ENCODE measurements at places on chromosomes 1 and 21.

DNA sequence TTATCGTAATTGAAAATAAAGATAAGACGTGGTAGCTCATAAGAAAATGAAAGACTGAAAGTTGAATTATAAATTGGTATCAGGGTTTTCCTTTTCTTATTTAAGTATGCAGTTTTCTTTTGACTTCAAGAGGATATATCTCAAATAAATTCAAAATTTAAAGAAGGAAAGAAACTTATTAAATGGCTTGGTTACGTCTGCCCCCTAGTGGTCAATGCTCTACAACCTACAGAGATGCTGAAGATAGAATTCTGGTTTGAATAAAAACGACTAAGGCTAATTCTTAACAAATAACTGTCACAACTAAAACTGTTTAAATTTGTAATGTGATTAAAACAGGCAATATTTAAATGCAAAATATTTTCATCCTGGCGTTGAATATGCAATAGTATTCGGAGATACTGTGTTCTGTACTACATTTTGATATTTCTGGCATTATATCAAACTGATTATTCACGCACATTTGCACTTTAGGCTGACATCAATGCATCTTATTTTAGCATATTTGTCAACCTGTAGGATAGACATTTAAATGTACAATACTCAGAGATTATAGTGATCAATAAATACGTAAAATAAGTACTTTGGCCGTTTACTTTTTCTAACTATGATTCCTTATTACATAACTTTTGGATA is 26.8 kb downstream of the IFI44 start:
- DNase-seq, result no peak

DNA sequence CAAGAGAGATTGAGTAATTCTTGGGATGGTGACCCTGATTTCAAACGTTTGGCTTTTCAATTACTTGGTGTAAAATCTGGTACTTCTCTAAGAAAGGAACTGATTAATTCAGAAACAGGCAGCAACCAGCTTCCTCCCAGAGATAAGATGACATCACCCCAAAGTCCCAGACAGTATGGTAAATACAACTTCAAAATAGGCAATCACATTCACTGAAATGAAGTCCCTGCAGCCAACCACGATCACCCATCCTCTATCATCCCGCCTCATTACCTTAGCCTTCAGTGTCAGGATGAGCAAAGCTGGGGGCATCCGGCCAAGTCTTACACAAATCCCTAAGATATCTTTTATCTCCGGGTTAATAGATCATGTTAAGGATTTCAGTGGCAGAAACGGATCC is 26.4 kb upstream of the RUNX1 start:
- no peak for DNase-seq

DNA sequence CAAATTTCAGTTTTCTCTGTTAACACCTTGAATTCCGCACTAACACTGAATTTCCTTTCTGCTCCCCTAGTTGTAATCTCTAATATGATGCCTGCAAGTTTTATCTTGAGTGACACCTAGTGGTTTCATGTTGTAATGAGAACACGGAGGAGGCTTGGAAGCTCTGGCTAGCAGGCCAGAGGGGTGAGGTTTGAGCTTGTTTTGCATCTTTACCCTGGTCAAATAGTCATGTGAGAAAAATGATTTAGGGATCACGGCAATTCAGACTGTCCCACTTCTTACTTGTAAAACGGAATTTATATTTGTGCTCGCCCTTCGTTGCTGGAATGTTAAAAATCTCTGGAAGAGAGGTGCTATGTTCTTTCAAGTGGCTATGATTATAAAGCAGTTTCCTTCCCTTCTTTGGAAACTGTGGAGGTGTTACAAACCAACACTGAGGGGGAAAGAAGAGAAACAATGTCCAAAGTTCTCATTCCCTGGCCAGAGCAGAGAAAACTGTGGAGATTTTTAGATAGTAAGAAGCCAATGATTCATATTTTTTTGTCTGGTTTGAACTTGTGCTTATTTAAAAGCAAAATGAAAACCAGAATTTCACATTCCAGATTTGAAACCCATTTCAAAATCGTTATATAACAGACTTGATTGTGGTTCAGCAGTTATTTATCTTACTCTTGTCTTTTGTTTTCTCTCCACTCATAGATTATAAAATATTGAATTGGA is 5.3 kb upstream of the MROH9 start:
- no peak for DNase-seq

- DNase-seq, result peak; percentile 37
Observed at GRCh38 chr1:20640183-20640597, 6.9 kb downstream of the PINK1 start.

DNA sequence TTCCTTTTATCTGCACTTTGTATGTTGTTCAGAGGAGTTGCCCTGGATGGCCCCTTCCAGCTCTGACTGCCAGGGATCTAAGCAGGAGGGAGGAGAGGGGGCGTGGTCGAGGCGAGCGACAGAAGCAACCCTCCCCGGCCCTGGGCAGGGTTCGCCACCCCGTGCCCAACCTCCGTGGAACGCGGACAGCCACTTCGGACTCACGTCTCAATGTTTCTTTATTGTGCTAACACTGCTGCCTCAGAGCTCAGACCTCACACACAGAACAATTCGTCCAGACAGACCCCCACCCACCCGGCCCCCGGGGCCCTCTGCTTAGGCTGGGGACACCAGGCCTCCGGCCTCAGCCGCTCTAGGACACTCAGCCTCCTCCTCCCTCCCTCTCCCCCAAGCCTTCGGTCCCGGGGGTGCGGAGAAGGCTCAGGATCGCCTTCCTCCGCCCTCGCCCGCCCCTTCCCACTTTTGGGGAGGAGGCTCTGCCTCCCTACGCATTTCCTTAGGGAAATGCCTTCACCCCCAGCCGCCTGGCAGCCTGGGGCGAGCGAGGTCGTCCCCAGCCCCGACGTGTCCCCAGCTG is 8.3 kb downstream of the VSIG8 start:
- no peak for DNase-seq

DNA sequence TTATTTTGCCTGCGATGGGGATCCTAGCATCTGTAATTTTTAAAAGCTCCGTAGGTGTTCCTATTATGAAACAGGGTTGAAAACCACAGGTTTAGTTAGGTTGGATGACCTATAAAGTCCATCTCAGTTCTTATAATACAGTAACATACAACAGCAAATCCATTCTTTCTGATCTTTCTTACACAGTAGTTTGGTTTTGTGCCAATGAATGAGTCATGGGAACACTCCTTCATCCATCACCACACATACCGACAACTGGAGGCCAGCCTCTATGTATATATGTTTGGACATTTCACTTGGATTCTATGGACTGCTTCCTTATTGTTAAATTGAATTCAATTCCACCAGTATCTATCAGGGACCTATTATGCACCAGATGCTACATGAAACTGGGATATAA is 118.4 kb upstream of the L1TD1 start:
- no peak for DNase-seq

DNA sequence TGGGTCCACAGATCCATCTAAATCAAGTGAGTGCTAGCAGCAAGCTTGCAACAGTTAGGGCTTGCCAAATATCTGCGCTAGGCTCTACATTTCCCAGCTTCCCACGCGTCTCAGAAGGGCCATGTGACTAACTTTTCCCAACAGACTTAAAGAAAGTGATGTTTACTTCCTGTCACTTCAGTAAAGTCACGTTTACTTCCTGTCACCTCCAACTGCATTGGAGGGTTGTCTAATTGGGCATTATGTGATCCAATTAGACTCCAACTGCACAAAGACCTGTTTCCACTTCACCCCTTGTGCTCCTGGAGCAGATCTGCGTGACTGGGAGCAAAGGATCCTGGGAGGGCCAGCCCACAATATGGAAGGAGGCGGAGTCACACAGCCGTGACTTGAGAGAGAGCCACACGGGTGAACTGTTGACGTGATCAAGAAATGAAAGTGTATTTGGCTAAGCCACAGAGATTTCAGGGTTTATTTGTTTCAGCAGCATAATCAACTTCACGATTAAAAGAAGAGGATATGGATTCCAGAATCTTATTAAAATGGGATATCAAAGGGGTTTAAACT is 77.7 kb downstream of the CYYR1 start:
- no peak for DNase-seq

GRCh38 chr1:86069757-86070145 is 86.8 kb downstream of the COL24A1 start:
- no peak for DNase-seq

GRCh38 chr1:241817331-241817792 is 30.6 kb upstream of the EXO1 start:
- no peak for DNase-seq

- DNase-seq, result no peak
Observed at GRCh38 chr1:226201029-226201593, 14.6 kb upstream of the ACBD3 start.

DNA sequence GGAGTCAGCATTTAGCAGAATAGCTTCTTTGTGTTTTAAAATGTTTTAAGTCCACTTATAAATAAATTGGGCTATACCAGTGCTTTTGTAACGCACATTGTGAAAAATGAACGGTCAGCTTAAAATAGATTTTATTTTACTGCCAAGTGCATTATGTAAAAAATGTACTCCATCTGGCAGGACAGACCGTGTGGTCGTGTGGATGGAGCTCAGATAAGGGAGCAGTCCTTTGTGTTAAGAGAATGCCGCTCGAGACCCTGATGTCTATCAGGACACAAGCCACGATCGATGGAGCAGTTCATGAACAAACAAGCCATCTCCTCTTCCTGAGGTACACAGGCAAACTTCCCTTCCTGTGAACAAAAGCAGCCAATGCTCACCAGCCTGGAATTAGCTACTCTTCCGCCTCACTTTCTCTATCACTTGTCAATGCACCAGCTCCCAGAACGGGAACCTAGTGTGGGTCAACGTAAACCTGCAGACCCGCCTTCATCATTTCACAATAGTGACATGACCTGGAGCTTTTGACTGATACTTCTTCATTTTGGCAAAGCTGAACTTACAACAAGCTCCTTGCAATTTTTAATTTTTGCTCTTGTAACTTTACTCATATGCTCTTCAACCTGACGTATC is 243.5 kb downstream of the TGFB2 start:
- no peak for DNase-seq

GRCh38 chr1:32047701-32048100 is 25.0 kb upstream of the TMEM39B start:
- DNase-seq, result no peak

Data from CD4-positive, alpha-beta T cell treated with Interferon gamma for 1 hour (primary cell).